Upper lobe of right lung (tissue), 1 donor: ENCODE measurements at places on chromosomes 7 and 10. TPM values are rescaled to one million over a fixed set of nuclear protein-coding genes. Genes with fewer than 3 reads are reported as not detected.

GRCh38 chr7:132532281-132532680, 44.0 kb downstream of the PLXNA4 start:
- no peak for DNase-seq

DNA sequence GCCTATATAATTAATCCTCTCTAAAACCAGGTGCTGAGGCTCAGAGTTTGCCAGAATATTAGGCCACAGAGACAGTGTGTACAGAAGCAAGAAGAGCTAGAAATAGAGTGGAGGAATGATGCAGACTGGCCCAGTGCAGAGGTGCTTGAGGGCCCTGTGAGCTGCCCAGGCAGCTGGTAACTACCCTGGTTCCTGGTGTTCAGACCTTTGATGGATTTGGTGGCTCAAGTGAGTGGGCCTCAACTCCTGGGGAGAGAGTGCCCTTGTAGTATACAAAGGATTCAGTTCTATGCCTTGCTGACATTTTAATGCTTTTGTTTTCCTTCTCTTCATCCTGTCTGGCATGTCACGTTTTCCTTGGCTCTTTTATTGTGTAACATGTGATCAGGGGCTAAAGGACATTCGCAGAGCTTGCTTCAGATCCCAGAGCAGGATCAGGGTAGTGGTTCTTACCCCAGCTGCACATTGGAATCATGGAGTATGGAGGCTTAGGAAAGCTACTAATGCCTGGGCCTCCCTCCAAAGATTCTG, 20.0 kb downstream of the LRRC4 start:
- no peak for DNase-seq

DNA sequence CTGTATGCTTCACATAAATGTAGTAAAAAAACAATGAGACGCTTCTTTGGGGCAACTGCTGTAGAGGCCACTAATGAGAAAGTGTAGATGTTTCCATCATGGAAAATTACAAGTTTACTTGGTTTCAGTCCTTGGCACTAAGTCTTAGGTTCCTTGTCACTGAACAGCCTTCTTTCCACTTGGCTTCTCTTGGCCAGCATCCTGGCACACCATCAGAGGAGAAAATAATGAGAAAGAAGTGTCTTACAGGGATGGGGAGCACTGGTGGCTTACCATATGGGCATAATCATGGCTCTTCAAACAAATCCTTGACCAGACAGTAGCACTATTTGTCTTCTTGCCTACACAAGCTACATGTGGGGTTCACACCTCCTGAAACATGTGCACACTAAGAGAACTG, 22.5 kb upstream of the SH3PXD2A start:
- DNase-seq: no peak

- no peak for DNase-seq
These were observed 171.8 kb downstream of the MLLT10 start for GRCh38 chr10:21705828-21706176.

DNA sequence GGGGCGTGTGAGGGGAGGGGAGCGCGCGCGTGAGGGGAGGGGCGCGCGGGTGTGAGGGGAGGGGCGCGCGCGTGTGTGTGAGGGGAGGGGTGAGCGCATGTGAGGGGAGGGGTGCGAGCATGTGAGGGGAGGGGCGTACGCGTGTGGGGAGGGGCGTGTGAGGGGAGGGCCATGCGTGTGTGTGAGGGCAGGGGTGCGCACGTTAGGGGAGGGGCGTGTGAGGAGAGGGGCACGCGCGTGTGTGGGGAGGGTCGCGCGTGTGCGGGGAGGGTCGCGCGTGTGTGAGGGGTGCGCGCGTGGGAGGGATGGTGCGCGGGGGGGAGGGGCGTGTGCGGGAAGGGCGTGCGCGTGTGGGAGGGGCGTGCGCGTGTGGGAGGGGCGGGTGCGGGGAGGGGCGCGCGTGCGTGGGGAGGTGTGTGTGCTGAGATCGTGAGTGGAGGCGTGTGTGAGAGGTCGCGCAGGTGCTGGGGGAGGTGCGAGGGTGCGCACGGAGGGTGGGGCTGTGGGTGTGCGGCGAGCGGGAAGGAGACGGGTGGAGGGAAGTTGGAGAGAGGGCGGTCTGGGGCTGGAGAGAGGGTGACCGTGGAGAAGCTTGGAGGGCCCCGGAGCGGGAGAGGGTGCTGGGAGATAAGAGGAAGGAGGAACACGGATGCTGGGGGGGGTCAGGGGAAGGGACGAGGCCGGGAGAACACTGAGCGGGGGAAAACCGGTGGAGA, 19.7 kb downstream of the MXI1 start:
- peak; percentile 91 for DNase-seq

The GBX1 gene
- not detected for total RNA-seq

The MARVELD1 gene
- 43.8 TPM for total RNA-seq

The ADAMTS14 gene
- 0.55 TPM for total RNA-seq
